ENCODE measurements at places on chromosomes 4 and X.

DNA sequence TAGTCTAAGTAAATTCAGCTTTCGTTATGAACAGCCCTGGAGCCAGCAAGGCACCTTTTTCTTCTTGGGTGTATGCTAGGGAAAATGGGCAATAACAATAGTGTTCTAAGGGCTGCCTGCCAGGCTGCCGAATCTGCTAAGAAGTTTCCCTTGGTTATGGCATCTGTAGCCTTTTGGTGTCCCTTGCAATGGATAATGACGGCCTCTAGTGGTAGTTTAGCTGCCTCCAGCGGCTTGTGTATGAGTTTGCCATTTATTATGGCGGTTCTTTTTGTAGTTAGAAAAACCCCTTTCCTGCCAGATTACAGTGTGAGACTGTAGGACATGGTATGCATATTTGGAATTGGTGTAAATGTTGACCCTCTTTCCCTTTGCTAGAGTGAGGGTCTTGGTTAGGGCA is 78.9 kb upstream of the SPIN4 start:
- DNase-seq: no peak

DNA sequence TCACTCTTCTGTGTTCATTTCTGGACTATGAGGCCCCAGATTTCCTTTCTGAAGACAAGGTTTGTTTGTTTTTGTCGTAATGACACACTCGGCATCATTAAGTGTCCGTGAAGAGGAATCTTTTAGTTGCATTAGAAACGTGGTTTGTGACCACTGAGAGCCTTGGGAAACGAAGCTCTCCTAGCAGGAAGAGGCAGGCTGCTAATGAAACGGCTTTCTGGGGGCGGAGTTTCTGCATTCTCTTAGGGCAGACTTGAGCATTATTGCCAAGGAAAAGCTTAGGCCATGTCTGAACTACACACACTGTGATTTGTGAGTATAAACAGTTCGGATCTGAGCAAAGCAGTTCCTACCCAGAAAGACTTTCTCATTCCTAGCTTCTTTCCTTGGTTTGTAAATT is 64.0 kb downstream of the SOX3 start:
- DNase-seq: peak; percentile 6

DNA sequence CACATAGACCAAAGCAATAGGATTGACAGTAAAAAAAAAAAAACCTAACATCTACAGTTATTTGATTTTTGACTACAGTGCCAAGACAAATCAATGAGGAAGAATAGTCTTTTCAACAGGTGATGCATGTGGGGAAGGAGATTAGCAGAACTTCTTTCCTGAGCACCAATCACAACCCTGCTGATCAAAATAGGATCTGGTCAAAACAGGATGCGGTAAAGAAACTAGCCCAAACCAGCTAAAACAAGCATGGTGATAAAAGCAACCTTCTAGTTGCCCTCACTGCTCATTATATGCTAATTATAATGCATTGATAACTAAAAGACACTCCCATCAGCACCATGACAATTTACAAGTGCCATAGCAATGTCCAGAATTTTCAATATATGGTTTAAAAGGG is 667.5 kb downstream of the GRXCR1 start:
- DNase-seq: no peak

- DNase-seq: no peak
Measured at GRCh38 chr4:52943677-52944076, 81.6 kb downstream of the RASL11B start.

- no peak for DNase-seq
Measured at GRCh38 chr4:37964734-37965457, 4.7 kb downstream of the PTTG2 start.

- DNase-seq: peak; percentile 52
Measured at GRCh38 chrX:1657367-1658070, 42.7 kb downstream of the ASMT start.

DNA sequence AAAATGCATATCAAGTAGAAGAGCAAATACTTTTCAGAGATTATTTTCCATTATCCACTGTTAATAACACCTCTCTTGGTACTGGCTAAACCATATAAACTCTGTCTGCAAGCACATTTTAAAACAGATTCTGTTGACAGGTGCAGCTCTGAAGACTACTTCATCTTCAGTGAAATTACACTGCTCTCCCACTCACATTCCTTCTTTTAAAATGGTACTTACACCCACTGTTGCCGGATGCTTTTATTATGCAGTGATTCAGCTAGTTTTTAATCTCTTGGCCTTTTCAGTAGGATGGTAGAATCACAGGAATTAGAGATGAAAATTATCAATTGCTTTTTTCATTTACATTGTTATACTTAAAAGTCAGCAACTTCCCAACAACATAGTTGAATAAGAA is 381.6 kb downstream of the GASK1B start:
- no peak for DNase-seq

DNA sequence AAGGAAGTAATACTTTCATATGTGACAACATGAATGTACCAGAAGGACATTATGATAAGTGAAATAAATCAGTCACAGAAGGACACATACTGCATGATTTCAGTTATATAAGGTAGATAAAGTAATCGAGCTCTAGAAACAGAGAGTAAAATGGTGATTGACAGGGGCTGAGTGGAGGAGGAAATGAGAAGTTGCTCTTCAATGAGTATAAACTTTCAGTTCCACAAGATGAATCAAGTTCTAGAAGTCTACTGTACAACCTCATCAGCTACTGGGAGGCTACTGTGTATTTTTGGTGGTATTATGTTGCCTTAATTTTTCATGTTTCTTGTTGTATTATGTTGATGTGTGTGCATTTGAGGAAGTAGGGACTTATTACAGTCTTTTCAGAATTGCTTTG is 270.9 kb upstream of the GRIA3 start:
- no peak for DNase-seq

DNA sequence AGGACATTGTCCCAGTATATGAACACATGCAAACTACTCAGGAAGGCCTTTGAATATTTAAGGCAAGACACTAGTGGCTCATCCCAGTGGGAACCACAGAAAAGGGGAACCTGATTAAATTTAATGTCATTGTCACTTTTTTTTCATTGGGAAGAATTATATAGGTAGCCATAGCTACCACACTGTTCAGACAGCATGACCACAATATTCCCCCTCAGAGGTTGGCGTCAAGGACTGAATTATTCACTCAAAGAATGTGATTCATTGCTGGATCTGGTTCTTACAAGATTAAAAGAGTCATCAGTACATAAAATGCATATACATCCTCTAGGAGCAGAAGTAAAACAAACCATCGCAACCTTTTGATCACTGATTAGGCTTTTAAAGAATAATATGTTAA is 92.0 kb upstream of the SMARCAD1 start:
- DNase-seq: no peak

GRCh38 chrX:22043872-22044271 is 11.7 kb downstream of the PHEX start:
- DNase-seq: no peak

- DNase-seq: no peak
Measured at GRCh38 chrX:71493111-71493613, 39.7 kb upstream of the OGT start.

GRCh38 chr4:109276482-109277095 is 25.9 kb downstream of the COL25A1 start:
- no peak for DNase-seq

- no peak for DNase-seq
Measured at GRCh38 chr4:30722092-30722358, 1.9 kb downstream of the PCDH7 start.

DNA sequence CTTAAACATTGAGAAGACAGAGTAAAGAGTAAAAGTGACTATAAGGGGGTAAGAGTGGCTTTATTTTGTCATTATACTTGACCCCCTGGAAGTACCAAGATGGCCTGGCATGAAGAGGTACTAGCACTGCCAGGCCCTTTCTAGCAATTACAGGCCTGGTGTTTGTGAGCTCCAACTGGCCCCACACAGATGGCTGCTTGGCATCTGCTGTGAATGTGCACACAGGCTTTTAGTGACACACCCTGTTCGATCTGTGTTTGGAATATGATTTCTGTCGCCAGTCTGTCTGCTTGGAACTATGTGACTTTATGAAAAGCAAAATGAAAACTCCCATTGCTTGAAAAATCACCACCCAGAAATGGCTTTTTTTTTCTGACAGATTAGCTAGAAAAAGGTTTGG is 123.3 kb downstream of the CLCN4 start:
- no peak for DNase-seq

GRCh38 chrX:15173411-15173810 is 96.5 kb downstream of the ASB9 start:
- DNase-seq: no peak

DNA sequence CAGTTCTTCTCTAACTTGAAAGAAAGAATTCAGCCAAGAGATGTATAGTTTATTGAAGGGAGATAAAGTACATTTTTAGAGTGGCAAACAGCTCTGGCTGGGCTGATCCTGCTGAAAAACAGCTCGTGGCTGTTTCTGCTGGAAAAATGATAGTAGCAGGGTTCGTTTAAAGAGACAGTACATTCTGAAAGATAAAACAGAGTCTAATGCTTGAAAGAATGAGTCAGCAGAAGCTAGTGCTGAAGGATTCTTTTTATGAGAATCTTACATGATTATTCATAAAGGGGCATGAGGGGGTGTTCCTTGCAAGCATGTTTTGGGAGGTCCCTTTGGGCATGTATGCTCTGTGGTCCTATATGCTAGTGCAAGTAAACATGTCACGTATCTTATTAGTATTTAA is 790.0 kb downstream of the PCDH18 start:
- peak; percentile 21 for DNase-seq

- no peak for DNase-seq
Measured at GRCh38 chr4:172207258-172207657, 394.1 kb downstream of the GALNTL6 start.

DNA sequence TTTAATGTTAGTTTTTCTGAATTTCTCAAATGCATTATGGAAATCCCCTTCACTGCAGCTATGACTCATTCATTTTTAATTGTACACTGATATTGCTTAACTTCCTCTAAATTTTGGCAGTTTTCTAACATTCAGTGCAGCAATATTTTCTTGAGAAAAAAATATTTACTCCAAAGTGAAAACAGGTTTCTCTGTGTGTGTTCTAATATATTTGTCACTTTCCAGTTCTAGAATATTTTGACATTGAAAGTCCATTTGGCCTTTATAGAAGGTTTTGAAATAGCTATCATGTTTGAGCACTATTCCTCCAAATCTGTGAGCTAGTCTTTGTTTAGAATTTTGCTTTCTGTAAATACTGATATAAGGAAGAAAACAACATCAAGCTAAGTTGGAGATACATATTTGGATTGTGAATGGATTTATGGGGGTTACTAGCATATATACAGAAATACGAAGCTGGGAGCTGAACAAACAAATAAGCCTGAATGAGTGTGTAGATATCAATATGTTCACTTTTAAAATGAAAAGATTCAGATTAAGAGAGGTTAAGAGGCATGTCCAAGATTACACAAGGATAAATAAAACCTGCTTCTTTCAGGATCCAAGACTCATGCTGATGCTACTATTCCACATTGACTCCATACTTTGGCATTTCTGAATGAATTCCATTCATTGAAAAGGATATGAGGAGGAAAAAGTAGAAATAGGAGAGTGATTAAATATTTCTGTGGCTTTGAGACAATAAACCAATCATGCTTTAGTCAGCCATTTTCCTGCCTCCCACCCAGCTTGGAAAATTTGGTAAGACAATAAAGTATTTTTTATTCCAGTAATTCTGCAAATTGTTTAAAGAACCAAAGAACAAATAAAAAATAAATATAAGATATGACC is 57.3 kb upstream of the SLIT2 start:
- DNase-seq: peak; percentile 93

DNA sequence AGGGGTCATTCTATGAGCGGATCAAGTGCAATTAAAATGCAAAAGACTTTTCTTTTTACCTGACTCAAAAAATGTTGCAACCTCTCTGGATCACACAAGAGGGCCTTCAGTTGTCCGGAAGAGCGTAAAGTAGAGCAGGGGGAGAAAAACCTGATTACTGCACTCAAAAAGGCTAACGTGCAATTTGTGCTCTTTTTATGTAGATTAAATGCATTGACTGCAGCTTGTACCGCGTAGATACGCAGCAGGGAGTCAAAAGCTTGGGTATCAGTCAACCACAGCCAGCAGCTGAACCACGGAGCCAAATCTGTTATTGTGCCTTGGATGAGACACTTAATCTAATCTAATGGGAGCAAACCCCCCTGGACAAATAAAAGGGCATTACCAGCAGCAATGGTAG is 107.3 kb upstream of the RAI2 start:
- no peak for DNase-seq

DNA sequence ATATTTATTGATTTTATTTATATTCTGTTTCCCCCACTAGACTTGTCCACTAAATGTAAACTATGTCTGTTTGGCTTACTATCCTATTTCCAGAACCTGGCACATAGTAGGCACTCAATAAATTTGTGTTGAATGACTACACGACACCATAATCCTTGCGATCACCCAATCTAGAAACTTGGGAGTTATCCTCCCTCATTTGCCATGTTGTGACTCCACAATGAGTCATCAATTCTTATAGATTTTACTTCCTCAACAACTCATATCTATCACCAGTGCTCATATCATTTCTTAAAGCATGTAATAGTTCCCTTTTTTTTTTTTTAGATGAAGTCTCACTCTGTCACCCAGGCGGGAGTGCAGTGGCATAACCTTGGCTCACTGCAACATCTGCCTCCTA is 39.9 kb upstream of the VAMP7 start:
- DNase-seq: no peak

DNA sequence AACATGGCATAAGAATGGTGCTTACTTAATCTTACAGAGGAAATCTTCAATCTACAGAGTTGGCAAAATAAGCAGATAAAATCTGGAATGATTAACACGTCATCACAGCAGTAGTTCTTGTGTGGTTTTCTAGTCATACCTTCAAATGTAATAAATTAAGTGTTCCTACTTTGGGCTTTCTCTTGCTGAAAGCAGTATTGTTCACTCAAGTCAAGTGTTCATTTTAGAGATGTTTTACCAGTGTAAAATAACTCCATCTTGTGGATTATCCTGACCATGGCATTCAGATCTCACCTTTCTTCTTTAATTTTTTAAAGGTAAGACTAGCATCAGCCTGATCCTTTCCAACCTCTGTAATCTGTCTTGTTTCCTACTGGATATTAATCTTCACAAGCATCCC is 72.9 kb downstream of the ADAMTS3 start:
- DNase-seq: peak; percentile 47

DNA sequence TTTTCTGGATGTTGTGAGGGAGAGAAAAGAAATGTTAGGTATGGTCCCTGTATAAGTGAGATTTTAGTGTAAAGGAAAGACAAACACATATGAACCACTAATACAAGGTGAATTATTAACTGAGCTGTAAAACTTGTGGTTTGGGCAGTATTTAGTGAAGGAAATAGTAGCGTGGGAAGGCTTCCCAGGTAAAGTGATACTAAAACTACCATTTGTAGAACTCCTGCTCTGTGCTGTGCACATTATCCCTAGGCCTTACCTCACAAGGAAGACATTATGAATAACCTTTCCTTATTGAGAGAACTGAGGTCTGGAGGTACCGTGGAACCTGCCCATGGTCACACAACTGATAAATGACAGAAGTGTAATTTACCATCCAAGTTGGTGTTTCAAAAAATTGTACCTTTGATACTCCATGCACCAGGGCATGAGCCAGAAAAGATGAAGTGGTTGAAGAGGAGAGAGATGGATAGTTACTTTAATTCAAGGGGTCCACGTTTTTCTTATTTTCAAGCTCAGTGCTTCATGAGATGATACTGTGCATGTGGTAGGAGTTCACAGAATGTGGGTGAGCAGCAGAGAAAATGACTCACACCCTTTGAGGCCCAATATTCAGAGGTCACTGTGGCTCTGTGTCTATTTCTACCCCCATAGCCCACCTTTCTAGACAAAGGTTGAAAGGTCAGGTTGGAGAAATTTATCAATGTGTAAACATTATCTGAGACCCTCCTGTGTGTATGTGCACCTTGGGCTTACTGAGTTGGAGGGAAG is 2.6 kb upstream of the VSIG4 start:
- DNase-seq: no peak

All from fibroblast of upper back skin (primary cell).